Pericardium fibroblast (primary cell): ENCODE measurements at places on chromosomes 3 and 15. TPM values are rescaled to one million over a fixed set of nuclear protein-coding genes. Genes with fewer than 3 reads are reported as not detected.

The IMPG2 gene
- total RNA-seq: under 0.01 and 0.17 TPM in 2 replicates

The CD200R1 gene
- not detected in 2 replicates for total RNA-seq

The FXR1 gene
- total RNA-seq: 110 and 117 TPM in 2 replicates

The TTC23 gene
- total RNA-seq: 11.6 and 16.5 TPM in 2 replicates

The RASGRP1 gene
- total RNA-seq: 0.51 and 1.2 TPM in 2 replicates

The GOLGA6L2 gene
- not detected in 2 replicates for total RNA-seq

The SLC28A2 gene
- not detected in 2 replicates for total RNA-seq

The FBN1 gene
- total RNA-seq: 785 and 990 TPM in 2 replicates

The POPDC2 gene
- 0.09 and 0.12 TPM in 2 replicates for total RNA-seq

The VILL gene
- total RNA-seq: 7.0 and 10.2 TPM in 2 replicates

The CLK3 gene
- total RNA-seq: 39.4 and 46.3 TPM in 2 replicates

The TNFAIP8L3 gene
- total RNA-seq: 10.3 and 14.4 TPM in 2 replicates

The TMEM266 gene
- total RNA-seq: 0.82 TPM in 1 of 2 replicates, not detected in the other

The PAQR5 gene
- total RNA-seq: 0.17 and 1.3 TPM in 2 replicates

The FETUB gene
- total RNA-seq: not detected in 2 replicates

The SKOR1 gene
- total RNA-seq: under 0.01 and 0.17 TPM in 2 replicates

The TM4SF4 gene
- not detected in 2 replicates for total RNA-seq

The OR5K1 gene
- total RNA-seq: not detected in 2 replicates

The ALG1L2 gene
- not detected in 2 replicates for total RNA-seq

The AGBL1 gene
- total RNA-seq: not detected in 2 replicates
